ENCODE measurements at places on chromosomes 2 and 18. TPM values are rescaled to one million over a fixed set of nuclear protein-coding genes. Genes with fewer than 3 reads are reported as not detected.

KCNS3 gene
- 1.3 TPM for total RNA-seq

VRK2 gene
- 24.3 TPM for total RNA-seq

KCNIP3 gene
- total RNA-seq: 1.7 TPM

FBXO41 gene
- total RNA-seq: 0.77 TPM

CRYGD gene
- total RNA-seq: not detected

CRYBA2 gene
- not detected for total RNA-seq

SAG gene
- not detected for total RNA-seq

MEP1B gene
- total RNA-seq: under 0.01 TPM

C1QL2 gene
- total RNA-seq: not detected

SULT1C2 gene
- 0.26 TPM for total RNA-seq

All from fibroblast of lung (primary cell).